ENCODE measurements at places on chromosomes 4 and X.

GRCh38 chr4:150199056-150199455, 120.8 kb downstream of the DCLK2 start:
- DNase-seq, result no peak

DNA sequence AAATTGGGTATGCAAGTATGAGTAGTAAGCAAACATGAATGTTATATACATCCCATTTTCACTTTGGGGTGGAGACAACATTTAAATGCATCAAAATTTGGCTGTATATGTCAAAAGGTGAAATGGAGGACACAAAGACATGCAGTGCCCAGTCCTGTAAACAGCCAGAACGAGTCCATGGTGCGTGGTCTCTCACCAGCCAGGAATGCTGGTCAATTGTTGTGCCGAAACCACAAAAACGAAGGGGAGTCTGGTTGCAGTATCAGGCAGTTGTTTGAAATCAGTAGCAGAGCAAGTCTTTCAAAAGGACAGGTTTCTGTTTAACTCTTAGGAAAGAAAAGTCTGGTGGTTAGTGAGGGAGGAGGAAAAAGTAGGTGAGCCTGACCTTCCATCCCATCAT, 22.3 kb upstream of the RNF150 start:
- DNase-seq, result no peak

DNA sequence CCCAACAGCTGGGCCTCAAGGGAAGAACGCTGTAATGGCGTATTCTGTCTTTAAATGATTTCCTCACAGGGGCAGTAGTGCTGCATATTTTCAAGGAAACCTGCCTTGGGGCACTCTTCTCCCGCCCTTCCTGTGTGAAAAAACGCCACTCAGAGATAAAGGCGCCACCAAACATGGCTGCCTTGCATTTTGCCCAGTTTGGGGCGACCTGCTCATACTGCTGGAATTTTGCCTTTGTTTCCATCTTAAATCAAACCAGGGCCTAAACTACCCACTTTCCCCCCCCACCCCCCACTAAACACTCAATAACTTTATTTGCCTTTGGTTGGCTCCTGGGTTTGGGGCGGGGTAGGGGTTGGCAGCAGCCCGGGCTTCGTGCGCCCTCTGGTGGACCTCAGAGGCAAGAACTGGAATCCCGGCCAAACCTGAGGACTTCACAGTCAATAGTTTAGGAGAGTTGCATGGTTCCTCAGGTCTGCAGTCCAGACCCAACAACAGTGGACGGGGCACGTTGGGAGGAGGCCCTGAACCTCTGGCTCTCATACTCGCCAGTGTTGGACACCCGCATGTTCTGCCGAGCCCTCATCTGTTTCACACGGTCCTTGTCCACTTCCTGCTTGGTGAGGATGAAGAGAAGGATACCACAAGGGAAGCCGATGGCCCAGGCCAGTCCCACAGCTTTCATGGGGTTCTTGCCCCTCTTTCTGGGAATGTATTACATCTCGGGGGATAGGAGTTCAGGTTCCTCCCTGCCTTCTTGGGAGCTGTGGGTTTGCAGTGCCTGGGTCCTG, 220.1 kb upstream of the STK26 start:
- DNase-seq, result no peak

- no peak for DNase-seq
These were observed 38.0 kb downstream of the MAGEE2 start for GRCh38 chrX:75746891-75747639.

DNA sequence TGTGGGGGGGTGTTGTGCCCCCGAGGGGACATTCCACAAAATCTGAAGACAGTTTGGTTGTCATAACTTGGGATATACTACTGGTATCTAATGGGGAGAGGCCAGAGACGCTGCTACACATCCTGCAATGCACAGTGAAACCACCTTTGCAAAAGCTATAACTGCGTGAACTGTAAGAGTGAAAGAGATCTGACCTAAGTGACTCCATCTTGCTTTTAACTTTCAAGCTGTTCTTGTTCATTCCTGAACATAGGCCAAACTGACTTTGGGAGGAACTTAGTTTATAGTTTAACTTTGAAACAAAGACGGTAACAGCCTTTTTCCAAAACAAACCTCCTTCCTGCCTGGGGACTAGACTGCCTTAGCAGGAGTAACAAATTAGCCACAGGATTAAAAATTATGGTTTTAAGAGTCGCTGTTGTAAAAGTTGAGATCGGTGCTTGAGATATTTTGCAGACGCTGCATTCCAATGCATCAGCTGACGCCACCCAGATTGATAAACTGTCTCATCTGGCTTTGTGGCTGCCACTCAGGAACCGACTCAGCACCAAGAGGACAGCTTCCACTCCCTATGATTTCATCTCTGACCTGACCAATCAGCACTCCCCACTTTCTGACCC, 70.9 kb downstream of the ATXN3L start:
- DNase-seq, result no peak
